Cortex of kidney (tissue), 1 donor: ENCODE measurements at places on chromosomes 3 and 15.

DNA sequence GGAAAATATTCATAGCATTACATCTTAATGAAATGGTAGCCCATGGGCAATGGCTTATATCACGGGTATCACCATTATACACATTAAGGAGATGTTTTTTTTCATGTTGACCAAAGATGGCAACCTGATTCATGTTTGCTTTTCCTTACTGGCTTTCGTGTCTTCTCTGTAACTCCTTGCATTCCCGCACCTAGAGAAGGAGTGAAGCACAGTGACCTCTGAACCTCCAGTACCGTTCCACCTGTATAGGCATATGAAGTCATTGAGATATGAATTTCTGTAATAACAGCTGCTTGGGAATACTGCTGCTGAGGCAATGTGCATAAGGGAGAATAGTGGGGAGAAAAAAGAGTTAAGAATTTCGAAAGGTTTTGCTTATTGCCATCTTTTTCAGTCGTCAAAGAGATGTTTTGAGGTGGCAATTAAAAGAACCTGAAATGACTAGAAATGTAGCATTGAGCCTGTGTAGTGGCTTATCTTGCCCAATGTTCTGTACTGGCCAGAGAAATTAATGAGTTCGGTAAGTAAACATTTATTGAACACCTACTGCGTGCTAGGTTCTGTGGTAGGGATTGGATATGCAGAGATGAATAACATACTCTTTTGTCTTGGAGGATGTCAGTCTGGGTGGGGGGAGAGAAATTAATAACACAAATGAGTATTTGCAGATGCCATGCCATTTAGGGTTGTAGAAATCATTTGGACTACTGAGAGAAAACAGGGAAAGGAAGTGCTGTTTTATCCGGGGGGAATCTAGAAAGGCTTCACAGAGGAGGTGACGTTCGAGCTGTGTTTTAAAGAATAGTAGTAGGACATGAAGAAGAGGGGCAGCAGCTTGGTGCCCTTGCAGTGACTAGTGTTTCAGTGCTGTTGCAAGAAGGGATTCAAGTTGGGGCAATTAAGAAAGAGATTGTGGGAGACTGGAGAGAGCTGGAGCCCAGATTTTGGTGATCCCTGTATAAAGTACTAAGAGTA is 2.5 kb downstream of the FEM1B start:
- DNase-seq, result no peak

- no peak for DNase-seq
Measured at GRCh38 chr3:103899328-103899727, 1464.5 kb downstream of the ZPLD1 start.

- DNase-seq, result no peak
Measured at GRCh38 chr15:101530224-101530958, 40.9 kb upstream of the PCSK6 start.

DNA sequence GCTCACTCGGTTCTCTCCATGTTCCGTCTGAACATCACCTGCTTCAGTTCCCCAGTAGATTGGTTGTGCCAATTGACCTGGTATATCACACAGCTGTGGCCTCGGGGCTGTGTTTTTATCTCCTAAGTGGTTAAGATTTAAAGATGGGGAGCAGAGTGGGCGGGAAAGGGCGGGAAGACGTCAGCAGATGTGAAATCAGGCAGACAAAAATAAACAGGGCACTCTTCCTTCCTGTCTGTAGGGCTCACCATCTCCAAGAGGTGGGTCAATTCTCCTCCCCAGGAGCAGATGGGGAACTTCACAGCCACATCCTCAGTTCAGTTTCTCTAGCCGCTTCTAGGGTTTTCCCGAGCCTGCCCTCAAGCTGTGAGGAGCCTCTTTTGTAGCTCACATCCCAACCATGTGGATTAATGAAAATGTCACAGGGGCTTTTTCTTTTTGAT is 26.8 kb upstream of the LIMD1 start:
- DNase-seq, result no peak

DNA sequence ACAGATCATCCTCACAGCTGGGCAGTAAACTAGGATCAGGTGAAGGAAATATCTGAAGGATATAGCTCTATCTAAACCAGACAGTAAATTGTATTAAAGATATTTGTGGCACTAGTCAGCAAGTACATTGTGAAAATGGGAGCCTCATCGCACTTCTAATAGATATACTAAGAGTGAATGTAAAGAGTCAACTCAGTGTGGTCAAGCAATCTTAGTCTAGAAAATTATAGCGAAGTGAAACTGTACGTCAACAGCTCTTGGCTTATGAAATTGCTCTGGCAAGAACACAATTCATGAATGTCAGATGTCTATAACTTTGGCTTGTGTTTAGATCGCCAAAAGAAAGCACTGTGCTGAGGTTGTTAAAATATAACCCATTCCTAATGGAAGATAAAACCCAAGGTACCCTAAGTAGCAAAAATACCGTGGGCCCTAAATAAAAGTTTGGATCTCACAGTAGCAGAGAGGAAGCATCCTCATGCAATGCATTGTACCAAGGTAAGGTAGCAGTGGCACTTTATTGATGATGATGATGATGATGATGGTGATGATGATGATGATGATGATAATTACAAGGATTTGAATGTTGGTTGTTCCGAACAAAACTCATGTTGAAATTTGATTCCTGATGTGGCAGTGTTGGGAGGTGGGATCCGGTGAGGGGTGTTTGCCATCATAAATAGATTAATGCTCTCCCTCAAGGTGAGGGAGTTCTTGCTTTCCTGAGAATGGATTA is 228.5 kb downstream of the UNC13C start:
- no peak for DNase-seq

DNA sequence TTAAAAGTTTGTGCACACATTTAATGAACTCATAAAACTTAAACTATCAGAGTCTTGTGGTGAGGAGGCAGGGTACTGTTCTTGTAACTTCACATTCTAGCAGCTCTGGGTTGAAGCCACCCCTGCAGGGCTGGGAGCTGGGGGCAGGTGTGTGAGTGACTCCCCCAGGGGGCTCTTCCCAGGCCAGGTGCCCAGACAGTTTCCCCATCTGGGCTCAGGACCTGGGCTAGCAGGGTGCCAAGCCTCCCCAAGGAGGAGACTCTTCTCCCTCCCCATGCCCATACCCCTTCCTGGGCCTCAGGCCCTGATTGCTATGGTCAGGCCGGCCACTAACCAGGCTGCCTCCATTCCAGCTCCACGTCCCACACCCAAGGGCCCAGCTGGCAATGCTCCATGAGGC is 22.0 kb upstream of the CHCHD6 start:
- DNase-seq, result no peak

GRCh38 chr3:128330214-128330842 is 136.4 kb downstream of the DNAJB8 start:
- DNase-seq, result no peak

- no peak for DNase-seq
Measured at GRCh38 chr3:143506190-143506589, 342.1 kb downstream of the SLC9A9 start.

DNA sequence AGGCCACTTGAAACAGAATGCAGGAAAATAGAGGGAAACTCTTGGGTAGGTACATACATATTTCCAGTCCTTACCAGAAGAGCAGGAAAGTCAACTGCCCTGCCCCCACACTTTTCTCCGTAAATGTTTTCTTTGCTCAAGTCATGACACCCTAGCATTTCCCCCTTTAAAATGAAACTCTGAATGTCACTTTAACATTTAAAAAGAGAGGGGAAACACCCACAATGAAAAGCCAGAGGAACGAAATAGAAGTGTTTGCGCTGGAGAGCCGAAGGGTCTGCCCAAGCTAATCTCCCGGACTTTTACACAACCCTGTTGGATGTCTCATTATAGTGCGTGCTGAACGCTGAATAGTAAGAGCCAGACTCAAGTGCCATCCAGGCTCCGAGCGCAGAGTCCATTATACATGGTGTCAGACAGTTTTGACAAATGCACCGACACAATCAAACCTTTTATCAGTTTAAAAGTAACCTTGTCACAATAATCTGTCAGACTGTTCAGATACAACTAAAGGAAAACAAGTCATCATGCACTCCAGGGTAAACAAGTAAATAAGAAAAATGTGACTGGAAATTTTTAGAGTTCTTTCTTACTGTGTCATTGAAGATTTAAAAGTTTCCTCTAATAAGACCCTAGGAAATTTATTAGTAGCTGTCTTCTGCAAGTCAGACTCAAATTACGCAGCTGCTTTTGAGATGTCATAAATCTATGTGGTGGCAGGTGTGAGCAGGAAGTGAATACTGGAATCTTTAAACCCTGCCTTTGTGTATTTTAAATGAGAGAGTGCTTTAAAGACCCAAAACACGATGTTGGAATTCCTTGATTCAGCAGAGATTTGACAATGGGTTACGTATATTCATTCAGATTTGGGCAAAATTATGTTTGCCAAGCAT is 159.8 kb downstream of the RBMS3 start:
- no peak for DNase-seq

- no peak for DNase-seq
Measured at GRCh38 chr15:55868707-55869106, 124.7 kb downstream of the NEDD4 start.

GRCh38 chr3:172024679-172025078 is 14.7 kb upstream of the FNDC3B start:
- no peak for DNase-seq

GRCh38 chr3:49644684-49645083 is 29.5 kb upstream of the APEH start:
- no peak for DNase-seq

GRCh38 chr3:40317061-40317855 is 7.8 kb downstream of the EIF1B start:
- DNase-seq, result no peak

- DNase-seq, result no peak
Measured at GRCh38 chr3:4138786-4139431, 164.3 kb upstream of the SETMAR start.

DNA sequence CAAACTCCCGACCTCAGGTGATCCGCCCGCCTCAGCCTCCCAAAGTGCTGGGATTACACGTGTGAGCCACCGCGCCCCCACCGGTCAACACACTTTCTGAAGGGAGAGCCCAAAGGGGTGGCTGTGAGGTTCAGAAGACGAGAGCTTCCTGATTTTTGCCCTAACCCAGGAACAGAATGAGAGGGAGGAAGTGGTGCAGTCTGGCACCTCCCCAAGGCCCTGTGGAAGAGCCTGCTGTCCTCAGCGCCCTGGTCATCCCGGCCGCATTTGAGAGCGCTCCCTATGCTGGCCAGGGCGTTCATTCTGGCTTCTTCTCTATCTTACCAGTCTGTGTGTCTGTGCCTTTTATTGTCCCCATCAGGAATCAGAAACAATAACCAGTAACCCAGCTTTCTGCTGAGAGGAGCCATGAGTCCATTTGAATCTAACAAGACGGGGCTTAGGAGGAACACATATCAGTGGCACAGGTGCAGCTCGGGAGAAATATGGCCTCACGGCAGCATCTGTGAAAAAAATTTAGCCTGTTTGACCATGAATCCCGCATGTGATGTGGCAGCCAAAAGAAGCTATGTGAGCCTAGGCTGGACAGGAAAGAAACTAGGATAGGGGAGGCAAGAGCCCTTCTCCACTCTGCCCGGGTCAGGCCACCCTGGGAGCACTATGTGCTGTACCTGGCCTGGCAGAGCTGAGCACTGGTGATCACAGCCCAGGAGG is 12.9 kb downstream of the BDH1 start:
- DNase-seq, result no peak

GRCh38 chr3:5058471-5058951 is 63.6 kb upstream of the ARL8B start:
- DNase-seq, result no peak

DNA sequence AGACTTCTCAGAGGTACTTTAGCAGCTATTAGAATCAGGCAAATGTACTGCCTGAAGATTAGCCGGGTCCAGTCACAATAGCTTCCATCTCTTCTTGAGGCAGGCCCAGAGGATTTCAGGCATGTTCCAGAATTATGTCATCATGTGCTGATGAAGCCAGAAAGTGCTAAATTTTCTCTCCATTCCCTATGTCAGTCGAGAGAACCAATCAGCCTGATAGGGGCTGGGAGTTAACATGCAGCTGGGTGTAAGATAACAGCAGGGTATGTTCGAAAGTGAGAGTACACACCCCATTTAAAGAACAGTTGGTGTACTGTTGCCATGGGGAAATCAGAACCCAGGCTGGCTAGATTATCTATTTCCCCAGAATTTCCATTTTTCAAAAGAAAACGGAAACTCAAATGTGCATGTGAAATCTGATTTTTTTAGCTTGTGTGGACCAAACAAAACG is 48.7 kb downstream of the MYH15 start:
- DNase-seq, result no peak

GRCh38 chr15:94346282-94346681 is 114.9 kb downstream of the MCTP2 start:
- no peak for DNase-seq

GRCh38 chr3:29280404-29281093 is at the start of gene RBMS3:
RBMS3 (plus strand) TSS chr3:29281071.
- no peak for DNase-seq

- no peak for DNase-seq
Measured at GRCh38 chr3:160981217-160981938, 123.8 kb downstream of the B3GALNT1 start.

GRCh38 chr3:115072265-115073021 is 74.6 kb downstream of the ZBTB20 start:
- DNase-seq, result no peak

DNA sequence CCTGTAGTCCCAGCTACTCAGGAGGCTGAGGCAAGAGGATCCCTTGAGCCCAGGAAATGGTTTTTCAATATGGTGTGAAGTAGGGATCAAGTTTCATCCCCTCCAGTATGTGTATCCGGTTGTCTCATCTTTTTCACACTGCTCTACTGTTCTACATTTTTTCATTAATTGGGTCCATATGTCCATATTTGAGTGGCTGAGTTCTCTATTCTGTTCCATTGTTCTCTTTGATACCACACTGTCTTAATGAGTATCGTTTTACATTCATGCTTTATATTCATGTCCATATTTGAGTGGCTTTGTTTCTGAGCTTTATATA is 81.6 kb upstream of the LRRFIP2 start:
- DNase-seq, result no peak

GRCh38 chr3:138445236-138445635 is 10.8 kb downstream of the ESYT3 start:
- no peak for DNase-seq

GRCh38 chr3:88203642-88204055 is 53.9 kb downstream of the C3orf38 start:
- DNase-seq, result no peak

DNA sequence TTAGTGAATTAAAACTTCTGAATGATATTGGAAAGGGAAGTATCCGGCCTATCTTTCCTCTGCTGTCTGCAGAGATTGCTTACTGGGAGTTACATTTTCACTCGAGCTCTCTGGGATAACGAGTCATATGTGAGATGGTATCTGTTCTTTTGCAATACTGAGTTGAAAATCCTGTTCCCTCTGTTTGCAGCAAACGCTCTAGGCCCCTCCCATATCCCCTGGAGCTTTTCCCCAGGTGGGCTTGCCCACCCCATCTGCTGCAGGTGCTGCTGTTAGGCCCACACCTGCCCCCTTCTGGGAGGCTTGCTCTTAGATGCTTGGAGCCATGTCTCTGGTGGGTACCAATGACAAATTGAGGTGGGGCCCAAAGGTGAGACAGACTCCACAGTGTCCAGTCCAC is 42.7 kb upstream of the MTMR10 start:
- no peak for DNase-seq

GRCh38 chr3:39577541-39577940 is 110.1 kb downstream of the MOBP start:
- DNase-seq, result no peak
